ENCODE measurements at places on chromosomes 1 and 21. TPM values are rescaled to one million over a fixed set of nuclear protein-coding genes. Genes with fewer than 3 reads are reported as not detected.

Gene C1QA
- not detected for polyA plus RNA-seq

- DNase-seq: peak; percentile 56
Observed at GRCh38 chr1:206489980-206490770, 17.2 kb upstream of the RASSF5 start.

Gene MPZ
- 5.1 TPM for polyA plus RNA-seq

Gene OR2G6
- polyA plus RNA-seq: not detected

DNA sequence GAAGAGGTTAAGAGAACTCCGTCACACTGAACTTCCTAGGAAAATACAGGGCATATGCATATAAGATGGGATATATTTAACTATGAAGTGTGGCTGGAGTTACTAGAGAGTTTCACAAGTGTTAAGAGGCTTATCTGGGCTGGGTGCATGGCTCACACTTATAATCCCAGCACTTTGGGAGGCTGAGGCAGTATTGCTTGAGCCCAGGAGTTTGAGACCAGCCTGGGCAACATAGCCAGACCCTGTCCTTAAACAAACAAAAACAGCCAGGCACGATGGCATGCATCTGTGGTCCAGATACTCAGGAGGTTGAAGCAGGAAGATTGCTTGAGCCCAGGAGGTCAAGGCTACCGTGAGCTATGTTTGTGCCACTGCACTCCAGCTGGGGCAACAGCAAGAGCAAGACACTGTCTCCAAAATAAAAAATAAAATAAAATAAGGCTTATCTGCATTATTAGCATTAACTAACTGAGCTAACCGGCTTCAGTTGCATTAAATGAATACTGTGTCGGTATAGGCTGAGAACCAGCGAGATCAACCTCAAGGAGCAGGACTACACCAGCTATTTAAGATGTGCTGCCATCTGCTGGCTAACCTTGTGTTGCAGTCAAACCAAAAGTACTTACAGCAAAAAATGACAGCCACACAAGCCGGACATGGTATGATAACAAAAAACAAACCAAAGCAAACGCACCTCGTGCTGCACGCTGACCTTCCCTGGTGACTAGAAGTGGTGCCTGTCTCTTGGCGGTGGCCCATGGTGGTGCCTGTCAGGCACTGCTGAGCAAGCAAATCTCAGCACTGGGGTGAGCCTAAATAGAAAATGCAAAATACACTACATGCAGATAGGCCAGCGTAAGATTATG lies 19.7 kb upstream of the RBBP5 start:
- peak; percentile 87 for DNase-seq

Gene ELAVL4
- polyA plus RNA-seq: 0.21 TPM

- no peak for DNase-seq
Observed at GRCh38 chr1:64956733-64957441, 9.5 kb downstream of the JAK1 start.

Gene NFASC
- polyA plus RNA-seq: 6.9 TPM

Gene SZRD1
- polyA plus RNA-seq: 108 TPM

DNA sequence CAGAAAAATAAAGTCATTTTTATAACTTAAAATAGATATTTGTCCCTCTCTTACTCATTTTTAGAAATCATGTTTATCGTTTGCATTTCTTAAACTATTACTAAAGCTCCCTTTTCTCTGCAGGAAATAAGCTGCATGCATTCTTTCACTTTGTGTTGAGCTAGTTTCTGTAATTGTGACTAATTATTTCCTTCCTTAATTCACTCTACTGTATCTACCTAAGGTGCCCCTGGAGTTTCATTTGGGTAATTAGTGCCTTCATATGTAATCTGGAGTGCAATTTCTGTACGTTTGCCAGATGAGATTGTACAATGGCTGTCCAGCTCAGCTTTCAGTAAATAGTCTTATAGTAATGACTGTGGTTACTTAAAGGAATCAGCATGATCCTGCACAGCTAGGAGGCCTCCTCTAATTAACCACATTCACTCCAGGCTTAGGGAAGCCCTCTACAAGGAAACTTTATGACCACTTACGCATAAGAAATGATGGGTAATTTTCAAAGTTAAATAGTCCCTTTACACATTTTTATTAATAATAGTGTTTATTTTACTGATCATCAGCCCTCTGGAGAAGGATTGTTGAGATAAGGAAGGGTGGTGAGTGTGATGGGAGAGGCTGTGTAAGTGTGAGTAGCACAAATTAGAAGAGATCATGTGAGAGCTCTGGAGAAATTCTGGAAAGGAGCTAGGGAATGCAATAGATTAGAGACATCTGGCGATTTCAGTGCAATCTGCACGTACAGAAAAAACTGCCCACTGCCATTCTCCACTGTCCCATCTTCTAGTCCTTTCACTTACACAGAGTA lies 86.8 kb downstream of the LRRC8C start:
- no peak for DNase-seq

Gene RHEX
- polyA plus RNA-seq: not detected

Gene OR14A16
- polyA plus RNA-seq: not detected

Data from H1 (cell line).